ENCODE measurements at places on chromosomes 5 and 9. TPM values are rescaled to one million over a fixed set of nuclear protein-coding genes. Genes with fewer than 3 reads are reported as not detected.
A peak's percentile ranks its signal among the peaks of the same experiment; 100 is the strongest.

PSMD5 gene
- 13.7 TPM for polyA plus RNA-seq

STK32A gene
- polyA plus RNA-seq: 0.20 TPM

ADRB2 gene
- 1.0 TPM for polyA plus RNA-seq

HACD4 gene
- under 0.01 TPM for polyA plus RNA-seq

NRARP gene
- 4.2 TPM for polyA plus RNA-seq

SLC36A3 gene
- not detected for polyA plus RNA-seq

OSMR gene
- polyA plus RNA-seq: 56.0 TPM

DNA sequence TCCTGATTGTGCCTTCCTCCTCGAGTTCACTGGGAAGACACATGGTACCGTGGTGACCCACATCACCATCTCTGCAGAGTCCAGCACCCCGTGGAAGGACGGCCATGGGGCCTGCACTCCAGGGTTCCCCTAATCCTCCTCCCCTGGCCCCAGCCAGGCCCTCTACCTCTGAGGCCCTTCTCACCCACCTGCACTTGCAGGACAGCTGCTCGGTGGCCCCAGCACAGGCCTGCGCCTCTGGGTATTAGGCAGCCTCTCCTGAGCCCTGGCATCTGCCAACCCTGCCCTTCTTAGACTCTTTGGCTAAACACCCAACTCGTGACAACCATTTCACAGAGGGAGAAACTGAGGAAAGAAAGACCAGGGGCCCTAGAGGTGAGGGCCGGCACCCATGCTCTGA, 28.9 kb upstream of the CPLX2 start:
- no peak overlapping the region for H3K4me3 ChIP-seq
- no peaks in the 10 kb centered on the region for H3K27me3 ChIP-seq
- DNase-seq: no peak
- H3K4me1 ChIP-seq: no peaks in the 10 kb centered on the region

GRCh38 chr9:114131808-114132549, 23.4 kb upstream of the COL27A1 start:
- DNase-seq: no peak
- H3K4me3 ChIP-seq: no peak overlapping the region
- H3K27ac ChIP-seq: no peak overlapping the region
- no peaks in the 10 kb centered on the region for H3K36me3 ChIP-seq
- H3K27me3 ChIP-seq: peaks cover 23% of the 10 kb centered on the region
- no peaks in the 10 kb centered on the region for H3K4me1 ChIP-seq

DNA sequence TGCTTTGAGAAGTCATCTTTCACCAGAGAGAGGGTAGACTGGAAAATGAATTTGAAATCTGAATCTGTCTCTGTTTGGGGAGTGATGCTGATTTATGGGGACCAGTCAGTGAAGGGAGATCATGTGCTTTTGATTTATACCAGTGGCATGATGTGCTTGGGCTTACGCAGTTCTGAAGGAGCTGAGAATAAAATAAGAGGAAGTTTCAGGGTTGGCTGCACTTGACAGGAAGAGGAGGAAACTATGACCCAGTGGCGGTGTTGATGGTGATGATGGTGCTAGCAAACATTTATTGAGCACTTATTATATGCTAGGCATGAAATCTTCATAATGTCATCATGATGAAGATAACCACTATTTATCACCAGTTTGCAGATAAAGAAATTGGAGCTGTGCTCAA, 136.4 kb upstream of the GLRA1 start:
- no peaks in the 10 kb centered on the region for H3K4me1 ChIP-seq
- no peak overlapping the region for H3K4me3 ChIP-seq
- DNase-seq: no peak
- H3K36me3 ChIP-seq: no peaks in the 10 kb centered on the region

- no peak overlapping the region for H3K4me3 ChIP-seq
- H3K4me1 ChIP-seq: peaks cover 19% of the 10 kb centered on the region
- DNase-seq: no peak
- no peaks in the 10 kb centered on the region for H3K36me3 ChIP-seq
These were observed 10.8 kb downstream of the SPAAR start for GRCh38 chr9:35920051-35920620.

GRCh38 chr9:37027582-37028419, 6.3 kb downstream of the PAX5 start:
- H3K36me3 ChIP-seq: no peaks in the 10 kb centered on the region
- H3K27ac ChIP-seq: no peak overlapping the region
- peak; percentile 99 for DNase-seq
- H3K4me1 ChIP-seq: peaks cover 4% of the 10 kb centered on the region

DNA sequence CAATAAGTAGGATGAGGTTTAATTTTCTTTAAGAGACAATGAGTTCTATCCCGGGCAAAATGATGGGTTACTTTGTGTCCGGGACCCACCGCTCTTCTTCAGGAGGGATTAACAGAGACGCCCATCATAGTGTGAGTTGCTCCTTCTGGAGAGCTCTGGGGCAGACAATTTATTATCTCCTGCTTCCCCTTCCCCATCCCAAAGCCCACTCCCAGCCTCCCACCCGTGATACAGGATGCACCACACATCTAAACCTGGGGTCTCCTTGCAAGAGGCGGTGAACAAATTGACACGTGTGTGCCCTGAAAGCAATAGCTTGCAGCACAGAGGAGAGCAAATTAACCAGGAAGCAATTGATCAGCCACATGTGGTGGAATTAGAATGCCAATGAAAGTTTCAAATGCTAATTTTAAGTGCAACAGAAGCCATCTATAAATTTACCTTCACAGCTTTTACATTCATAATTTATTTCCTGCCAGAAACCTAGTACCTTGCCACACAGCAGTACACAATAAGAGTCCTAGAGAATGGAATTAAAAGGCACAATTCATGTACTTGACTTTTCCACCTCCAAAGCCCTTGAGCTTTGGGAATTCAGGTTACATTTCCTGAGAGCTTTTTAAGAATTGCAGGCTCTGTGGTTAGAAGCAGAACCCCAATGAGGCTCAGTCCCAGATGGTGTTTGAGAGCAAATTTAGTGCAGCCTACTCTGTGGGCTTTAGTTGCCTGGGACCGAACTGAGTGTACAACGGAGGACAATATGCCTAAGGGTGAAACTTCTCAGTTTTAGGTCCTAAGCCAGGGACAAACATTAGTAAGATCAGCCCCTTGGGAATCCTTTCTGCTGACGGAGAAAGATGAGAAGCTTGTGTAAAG, 399.6 kb downstream of the MED10 start:
- peaks cover 5% of the 10 kb centered on the region for H3K4me1 ChIP-seq
- H3K36me3 ChIP-seq: no peaks in the 10 kb centered on the region
- H3K4me3 ChIP-seq: no peak overlapping the region
- no peak overlapping the region for H3K27ac ChIP-seq
- H3K27me3 ChIP-seq: no peaks in the 10 kb centered on the region
- DNase-seq: no peak

DNA sequence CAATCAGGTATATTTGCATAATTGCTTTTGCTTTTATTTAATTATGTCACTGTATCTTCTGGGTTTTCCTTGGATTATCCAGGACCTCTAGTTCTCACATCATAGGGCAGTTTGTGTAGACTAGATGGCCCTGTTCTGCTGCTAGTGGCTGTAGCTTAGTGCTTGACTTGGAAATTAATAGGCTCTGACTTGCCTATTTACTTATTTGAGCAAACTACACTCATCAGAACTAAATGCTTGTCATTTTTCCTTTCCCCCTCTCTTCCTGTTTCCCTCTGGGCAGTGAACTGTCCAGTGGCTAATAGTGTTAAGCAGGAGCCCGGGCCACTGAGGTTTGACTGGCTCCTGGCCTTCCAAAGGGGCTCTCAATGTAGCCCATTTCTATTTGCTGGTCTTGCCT, 135.7 kb downstream of the MAN2A1 start:
- H3K4me1 ChIP-seq: no peaks in the 10 kb centered on the region
- H3K36me3 ChIP-seq: peaks cover 39% of the 10 kb centered on the region
- no peak overlapping the region for H3K4me3 ChIP-seq
- H3K27ac ChIP-seq: no peak overlapping the region
- DNase-seq: no peak

- no peak overlapping the region for H3K27ac ChIP-seq
- no peaks in the 10 kb centered on the region for H3K27me3 ChIP-seq
- H3K36me3 ChIP-seq: no peaks in the 10 kb centered on the region
- no peaks in the 10 kb centered on the region for H3K4me1 ChIP-seq
- H3K4me3 ChIP-seq: no peak overlapping the region
- DNase-seq: no peak
These were observed 4.3 kb downstream of the CDHR2 start for GRCh38 chr5:176553260-176554085.

DNA sequence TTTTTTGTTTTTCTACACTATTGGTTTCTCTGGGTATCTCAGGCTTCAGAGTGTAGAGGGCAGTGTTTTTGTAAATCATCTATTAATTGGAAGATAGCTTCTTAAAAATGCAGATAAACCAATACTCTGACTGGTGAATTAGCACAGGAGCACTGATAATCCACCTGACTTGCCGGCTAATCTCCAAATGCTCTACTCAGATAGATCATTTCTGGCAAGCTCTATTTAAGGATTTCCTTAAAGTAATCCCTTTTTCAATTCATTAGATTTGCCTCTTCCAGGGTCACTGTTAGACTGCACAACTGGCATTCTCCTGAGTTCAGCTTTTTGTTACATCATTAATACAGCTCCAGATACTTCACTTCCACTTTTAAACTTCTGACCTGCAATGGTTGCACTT, 1390.3 kb upstream of the NUDT12 start:
- no peaks in the 10 kb centered on the region for H3K27me3 ChIP-seq
- H3K4me3 ChIP-seq: no peak overlapping the region
- H3K36me3 ChIP-seq: no peaks in the 10 kb centered on the region
- no peaks in the 10 kb centered on the region for H3K4me1 ChIP-seq

DNA sequence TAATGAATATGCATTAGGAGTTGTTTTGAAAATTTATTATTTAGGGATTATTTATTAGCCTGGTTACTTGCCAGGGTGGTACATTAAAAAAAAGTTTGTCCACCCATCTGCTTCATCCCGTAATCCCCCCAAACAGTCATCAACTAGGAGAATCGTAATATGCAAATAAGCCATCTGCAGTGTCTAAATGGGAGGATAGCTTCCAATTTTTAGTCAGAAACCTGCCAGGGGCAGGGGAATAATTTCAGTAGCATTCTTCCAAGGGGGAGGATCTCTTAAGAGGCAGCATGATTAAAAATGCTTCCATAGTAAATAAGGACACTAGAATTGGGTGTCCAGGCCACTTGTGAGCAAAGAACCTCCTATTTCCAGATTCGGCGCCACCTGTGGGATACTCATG, 43.3 kb downstream of the SH3GL2 start:
- H3K4me1 ChIP-seq: no peaks in the 10 kb centered on the region
- DNase-seq: no peak
- H3K36me3 ChIP-seq: no peaks in the 10 kb centered on the region
- H3K27ac ChIP-seq: no peak overlapping the region

- H3K4me1 ChIP-seq: peaks cover 3% of the 10 kb centered on the region
- no peak overlapping the region for H3K4me3 ChIP-seq
- DNase-seq: no peak
- no peak overlapping the region for H3K27ac ChIP-seq
- no peaks in the 10 kb centered on the region for H3K36me3 ChIP-seq
These were observed 400.3 kb downstream of the EBF1 start for GRCh38 chr5:158699298-158699880.

GRCh38 chr5:98735806-98736507, 37.5 kb upstream of the RGMB start:
- no peak overlapping the region for H3K4me3 ChIP-seq
- no peaks in the 10 kb centered on the region for H3K27me3 ChIP-seq
- no peak overlapping the region for H3K27ac ChIP-seq
- H3K4me1 ChIP-seq: no peaks in the 10 kb centered on the region

GRCh38 chr9:70805949-70806348, 315.5 kb downstream of the TRPM3 start:
- H3K4me3 ChIP-seq: no peak overlapping the region
- peaks cover 24% of the 10 kb centered on the region for H3K27me3 ChIP-seq
- H3K27ac ChIP-seq: no peak overlapping the region
- DNase-seq: no peak
- H3K4me1 ChIP-seq: no peaks in the 10 kb centered on the region

DNA sequence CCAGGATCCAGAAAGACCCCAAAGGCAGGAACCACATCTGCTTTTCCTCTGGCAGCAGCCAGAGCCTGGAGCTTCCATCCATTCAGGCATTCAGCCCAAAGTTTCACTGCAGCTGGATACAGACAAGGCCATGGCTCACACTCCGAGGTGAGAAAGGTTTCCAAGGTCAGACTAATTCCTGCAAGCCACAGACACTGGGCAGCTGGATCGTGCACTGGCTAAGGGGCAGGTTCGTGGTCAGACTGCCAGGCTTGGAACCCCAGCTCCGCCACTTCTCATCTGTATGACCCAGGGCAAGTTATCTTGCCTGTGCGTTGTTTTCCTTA, 36.9 kb downstream of the SPOCK1 start:
- no peak overlapping the region for H3K27ac ChIP-seq
- no peak overlapping the region for H3K4me3 ChIP-seq
- DNase-seq: peak; percentile 39
- H3K36me3 ChIP-seq: no peaks in the 10 kb centered on the region
- peaks cover 33% of the 10 kb centered on the region for H3K4me1 ChIP-seq

DNA sequence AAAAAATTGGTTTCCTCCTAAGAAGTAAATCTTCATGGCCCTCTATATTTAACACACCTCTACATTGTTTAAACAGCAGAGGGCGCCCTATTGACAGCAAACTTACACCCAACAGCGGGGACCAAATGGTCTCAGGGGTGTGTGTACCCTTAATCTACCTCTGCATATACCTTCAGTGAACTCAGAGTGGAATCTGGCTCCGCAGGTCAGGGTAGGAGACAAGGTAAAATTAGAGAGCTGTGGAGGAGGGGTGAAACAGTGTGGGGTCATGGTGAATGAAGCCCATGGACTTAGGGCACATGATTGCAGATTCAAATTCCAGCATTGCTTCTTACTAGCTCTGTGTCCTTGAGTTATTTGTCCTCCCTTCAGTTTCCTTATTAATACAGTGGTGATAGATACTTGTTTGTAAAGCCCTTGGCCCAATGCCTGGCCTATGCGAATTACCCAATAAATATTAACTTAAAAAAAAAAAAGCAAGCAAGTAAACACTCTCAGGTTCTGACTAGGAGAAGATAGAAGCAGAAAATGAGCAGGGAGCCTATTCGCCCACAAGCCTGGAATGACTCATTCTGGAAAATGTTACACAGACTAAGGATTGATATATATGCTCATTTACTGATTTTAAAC, 122.9 kb downstream of the CAVIN4 start:
- H3K36me3 ChIP-seq: no peaks in the 10 kb centered on the region
- H3K27ac ChIP-seq: no peak overlapping the region

DNA sequence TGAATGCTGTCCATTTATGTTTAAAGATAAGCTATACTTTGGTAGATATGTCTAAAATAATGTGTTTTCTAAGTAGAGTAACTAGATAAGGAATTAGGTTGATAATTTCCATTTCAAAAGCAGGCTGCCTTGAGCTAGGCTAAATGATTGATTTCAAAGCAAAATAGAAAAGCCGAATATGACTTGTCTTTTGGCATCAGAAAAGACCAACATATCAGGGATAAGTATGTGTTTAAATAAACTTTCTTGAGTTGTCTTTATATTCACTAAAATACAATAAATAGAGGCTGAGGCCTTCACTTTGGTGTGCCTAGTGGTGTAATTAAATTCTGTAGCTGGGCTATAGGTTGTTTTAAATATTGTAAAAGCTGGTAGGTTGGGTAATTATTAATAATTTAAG, 569.0 kb downstream of the TAF11L14 start:
- H3K36me3 ChIP-seq: no peaks in the 10 kb centered on the region
- no peak for DNase-seq
- no peaks in the 10 kb centered on the region for H3K4me1 ChIP-seq
- no peak overlapping the region for H3K4me3 ChIP-seq

GRCh38 chr5:120382833-120383232, 81.3 kb upstream of the PRR16 start:
- no peaks in the 10 kb centered on the region for H3K4me1 ChIP-seq
- H3K4me3 ChIP-seq: no peak overlapping the region
- DNase-seq: no peak
- H3K27me3 ChIP-seq: no peaks in the 10 kb centered on the region
- no peaks in the 10 kb centered on the region for H3K36me3 ChIP-seq

GRCh38 chr5:150505041-150505511, 2.9 kb upstream of the NDST1 start:
- no peaks in the 10 kb centered on the region for H3K4me1 ChIP-seq
- H3K4me3 ChIP-seq: no peak overlapping the region
- H3K27me3 ChIP-seq: no peaks in the 10 kb centered on the region

Data from SK-N-SH (cell line).